ENCODE measurements at places on chromosomes 1 and 21.
A peak's percentile ranks its signal among the peaks of the same experiment; 100 is the strongest.

DNA sequence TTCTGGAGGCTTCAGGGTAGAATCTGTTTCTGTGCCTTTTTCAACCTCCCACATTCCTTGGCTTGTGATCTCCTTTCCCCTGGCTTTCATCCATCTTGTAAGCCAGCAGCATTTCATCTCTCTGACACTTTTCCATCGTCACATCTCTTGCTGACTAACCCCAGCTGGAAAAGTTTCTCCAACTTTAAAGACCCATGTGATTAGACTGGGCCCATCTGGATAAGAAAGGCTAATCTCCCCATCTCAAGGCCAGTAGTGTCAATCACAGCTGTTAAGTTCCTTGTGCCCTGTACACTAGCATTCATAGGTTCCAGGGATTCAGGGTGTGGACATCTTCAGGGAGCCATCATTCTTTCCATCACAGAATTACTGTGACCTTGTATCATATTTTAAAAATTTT lies 452.1 kb downstream of the TTLL7 start:
- DNase-seq, result no peak

- DNase-seq, result no peak
These were observed 360.2 kb downstream of the DISC1 start for GRCh38 chr1:231986631-231987336.

DNA sequence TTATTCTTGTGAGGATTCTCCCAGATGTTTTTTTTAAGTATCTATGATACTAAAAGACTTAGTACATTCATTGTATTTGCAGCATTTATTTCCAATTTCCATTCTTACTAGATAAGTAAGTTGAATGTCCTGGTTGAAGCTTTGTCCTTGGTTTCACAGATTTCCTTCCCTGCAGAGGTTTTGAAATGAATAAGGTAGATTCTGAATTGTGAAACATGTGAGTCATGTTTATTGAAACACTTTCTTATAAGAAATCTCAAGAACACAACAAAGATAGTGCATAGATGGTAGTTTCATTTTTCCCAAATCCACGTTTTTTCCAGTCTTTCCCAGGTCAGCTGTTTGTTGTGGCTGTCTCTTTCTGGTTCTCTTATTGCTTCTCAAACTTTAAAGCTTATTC lies 24.8 kb downstream of the GABPA start:
- no peak for DNase-seq

GRCh38 chr1:234841710-234842231 lies 231.8 kb upstream of the IRF2BP2 start:
- peak; percentile 12 for DNase-seq

GRCh38 chr1:230728710-230729392 lies 14.9 kb upstream of the AGT start:
- DNase-seq, result no peak

DNA sequence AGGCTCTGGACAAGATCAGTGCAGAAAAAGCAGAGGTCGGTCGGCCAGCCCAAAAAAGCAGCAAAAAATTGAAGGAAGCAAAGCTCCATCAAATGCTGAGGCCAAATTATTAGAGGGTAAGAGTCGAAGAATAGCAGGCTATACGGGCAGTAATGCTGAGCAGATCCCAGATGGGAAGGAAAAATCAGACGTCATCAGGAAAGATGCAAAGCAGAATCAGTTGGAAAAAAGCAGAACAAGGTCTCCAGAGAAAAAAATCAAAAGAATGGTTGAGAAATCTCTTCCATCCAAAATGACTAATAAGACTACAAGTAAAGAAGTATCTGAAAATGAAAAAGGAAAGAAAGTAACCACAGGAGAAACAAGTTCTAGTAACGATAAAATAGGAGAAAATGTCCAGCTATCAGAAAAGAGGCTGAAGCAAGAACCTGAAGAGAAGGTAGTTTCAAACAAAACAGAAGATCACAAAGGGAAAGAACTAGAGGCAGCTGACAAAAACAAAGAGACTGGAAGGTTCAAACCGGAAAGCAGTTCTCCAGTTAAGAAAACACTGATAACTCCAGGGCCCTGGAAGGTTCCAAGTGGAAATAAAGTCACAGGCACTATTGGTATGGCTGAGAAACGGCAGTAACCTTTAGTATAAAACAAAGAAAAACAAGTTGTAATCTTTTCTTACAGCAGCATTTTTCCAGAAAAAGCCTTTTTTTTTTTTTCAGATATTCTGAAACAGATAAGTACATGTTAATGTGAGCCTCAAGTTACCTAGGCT lies 75.7 kb downstream of the PHTF1 start:
- no peak for DNase-seq

DNA sequence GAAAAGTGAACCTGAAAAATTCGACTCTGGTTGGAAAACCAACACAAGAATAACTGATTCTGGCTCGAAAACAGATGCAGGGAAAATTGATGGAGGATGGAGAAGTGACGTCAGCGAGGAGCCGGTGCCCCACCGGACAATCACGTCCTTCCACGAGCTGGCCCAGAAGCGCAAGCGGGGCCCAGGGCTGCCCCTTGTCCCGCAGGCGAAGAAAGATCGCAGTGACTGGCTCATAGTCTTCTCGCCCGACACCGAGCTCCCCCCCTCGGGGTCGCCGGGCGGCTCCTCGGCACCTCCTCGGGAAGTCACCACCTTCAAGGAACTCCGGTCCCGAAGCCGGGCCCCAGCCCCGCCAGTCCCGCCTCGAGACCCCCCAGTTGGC lies 1.9 kb downstream of the RUSC1 start:
- no peak for DNase-seq

DNA sequence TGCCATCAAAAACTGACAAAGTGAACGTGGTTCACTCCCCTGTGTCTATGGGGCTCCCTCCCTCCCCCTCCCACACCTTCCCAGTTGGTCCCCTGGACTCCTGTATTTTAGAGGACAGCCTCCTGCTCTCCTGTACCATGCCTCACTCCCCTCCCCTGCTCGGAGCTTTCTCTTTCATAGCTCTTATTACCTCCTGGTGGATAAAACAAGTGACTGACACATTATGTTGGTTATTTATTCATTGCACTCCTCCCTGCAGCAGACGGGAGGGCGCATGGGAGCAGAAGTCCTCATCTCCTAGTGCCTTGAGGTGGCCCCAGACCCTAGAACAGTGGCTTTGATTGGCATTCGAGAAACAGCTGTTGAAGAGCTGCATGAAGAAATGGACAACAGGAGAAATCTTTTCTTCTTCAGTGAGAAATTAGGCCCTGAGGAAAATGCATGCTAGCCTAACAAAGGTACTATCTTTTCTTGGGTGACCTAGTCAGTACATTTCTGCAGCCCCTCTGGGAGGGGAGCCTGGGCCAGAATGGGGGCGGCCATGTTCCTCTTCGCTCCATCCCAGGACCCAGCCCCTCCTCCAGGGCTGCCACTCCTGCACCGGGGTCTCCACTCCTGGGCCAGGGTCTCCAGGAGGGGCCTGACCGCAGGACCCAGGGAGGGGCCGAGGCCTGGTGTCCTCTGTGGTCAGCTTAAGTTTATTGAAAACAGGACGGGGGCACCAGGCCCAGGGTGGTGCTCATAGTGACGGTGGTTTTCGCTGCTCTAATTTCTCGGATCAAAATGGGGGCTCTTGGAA lies 1.2 kb upstream of the TFF1 start:
- no peak for DNase-seq

DNA sequence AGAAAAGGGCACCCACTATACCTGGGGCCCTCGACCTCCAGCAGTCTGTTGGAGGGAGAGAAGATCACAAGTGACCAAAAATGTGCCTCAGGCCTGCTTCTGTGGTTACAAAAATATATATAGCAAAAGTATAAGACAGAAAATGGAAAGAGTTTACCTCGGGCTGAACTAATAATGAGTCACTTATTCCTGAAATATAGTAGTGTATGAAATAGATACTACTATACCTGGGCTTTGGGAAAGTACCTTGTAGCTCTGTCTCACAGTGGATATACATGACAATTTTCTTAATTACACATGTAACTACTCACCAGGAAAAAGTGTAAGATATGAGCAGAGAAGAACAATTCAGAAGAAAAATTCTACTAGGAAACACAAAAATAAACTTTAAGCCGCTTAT lies 7.3 kb upstream of the APCS start:
- DNase-seq, result no peak

DNA sequence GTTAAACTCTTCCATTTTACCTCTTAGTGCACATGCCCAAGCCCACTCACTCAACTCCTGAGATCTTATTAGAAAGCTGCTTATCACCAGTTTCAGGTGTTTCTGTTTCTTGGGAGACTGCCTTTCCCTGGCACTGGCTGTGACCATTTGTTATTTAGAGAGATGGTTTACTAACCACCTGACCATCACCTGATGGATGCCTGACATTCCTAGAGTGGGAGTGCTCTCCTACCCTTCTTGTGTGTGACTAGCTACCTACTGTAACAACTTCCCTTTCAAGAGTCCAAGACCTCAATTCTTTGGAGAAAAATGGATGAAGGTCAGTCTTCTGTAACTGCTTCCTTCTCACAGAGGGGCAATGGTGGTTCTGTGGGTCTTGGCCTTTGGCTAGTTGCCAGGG lies 755.2 kb upstream of the ADAMTS5 start:
- no peak for DNase-seq

DNA sequence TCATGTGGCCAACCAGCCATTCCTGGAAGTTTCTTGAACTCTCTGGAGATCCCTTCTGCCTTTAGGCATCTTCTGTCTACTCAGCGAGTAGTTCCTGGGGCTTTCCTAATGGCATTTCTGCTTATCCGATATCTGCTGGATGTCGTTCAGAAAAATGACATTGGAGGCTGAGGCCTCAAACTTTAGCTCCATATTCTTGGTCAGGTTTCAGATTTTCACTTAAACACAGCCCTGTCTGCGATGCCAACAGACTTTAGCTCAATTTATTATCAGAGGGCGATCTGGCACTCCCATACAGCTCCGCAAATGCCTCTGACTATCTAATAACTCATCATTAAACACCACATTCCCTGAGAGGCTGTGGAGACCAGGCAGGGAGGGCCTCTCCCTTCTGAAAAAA lies 46.3 kb upstream of the ETS2 start:
- DNase-seq, result no peak

DNA sequence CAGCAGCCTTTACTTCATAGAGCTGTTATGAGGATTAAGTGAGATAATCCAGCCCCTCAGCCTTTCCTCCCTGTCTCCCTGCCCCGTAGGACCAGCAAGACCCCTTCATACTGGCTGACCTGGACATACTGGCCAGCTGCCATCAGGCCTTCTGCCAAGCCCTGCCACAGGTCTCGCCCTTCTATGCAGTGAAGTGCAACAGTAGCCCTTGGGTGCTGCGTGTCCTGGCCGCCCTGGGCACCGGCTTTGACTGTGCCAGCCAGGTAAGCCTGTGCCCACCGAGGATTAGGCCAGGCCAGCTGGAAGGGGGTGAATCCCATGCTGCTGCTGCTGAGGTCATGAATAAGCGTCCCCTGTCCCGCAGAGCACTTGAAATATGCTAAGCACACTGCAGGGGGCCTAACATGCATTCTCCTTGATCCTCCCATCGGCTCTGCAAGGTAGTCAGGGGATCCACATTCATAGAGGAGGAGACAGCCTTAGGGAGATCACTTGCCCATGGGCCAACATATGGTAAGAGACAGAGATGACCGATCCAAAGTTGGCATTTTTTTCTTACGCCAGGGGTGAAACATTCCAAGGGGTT lies 73.3 kb upstream of the TINAGL1 start:
- DNase-seq, result no peak

- no peak for DNase-seq
These were observed 170.0 kb downstream of the LTN1 start for GRCh38 chr21:28822486-28823335.

DNA sequence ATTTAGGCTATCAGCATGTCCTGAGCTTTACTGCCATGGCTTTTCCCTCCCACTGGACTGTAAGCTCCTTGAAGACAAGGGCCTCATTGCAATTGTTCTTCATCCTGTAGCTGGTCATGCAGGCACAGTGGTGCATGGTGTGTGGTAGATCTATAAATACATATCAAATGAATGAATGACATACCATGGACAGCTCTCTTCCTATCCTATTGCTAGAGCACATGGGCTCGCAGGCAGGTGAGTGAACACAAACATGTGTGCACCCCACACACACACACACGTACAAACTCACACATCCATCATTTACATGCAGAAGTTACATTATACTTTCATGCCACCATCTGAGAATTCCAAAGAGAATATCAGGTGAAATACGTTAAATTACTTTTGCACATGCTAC lies 172.9 kb upstream of the RUNX1 start:
- no peak for DNase-seq

DNA sequence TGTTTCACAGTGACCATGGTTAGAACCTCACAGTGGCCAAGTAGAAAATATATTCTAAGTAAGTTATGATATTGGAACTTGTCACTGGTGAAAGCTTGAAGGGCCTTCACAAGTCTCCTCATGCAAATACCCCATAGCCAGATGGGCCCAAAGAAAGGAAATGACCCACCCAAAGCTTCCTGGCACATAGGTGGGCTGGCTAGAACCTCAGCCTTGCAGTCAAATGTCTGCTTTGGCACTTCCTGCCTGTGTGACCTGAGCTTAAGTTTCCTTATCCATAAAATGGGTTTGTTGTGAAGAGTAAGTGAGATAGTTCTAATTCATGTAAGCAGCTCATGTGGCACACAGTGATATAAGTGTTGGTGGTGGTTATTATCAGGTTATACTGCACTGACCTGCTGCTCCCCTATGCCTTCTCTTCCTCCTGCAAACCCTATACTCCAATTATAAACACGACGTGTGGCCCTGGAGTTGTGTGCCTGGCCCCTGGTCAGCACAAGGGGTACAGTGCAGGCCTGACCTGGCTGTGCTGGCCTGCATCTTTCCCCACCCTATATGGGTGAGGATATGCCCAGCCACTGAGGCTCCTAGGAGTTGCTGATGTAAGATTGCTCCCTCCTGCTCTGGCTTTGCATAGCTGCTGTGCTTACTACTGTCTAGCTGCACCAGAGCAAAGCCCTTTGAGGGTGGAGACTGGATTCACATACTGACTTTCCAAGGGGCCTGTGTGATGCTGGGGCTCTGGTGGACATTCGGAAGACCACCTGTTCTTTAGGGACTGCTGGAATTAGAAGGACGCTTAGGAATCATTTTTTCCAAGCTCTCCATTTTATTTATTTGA lies 4.7 kb upstream of the SLFNL1 start:
- no peak for DNase-seq

DNA sequence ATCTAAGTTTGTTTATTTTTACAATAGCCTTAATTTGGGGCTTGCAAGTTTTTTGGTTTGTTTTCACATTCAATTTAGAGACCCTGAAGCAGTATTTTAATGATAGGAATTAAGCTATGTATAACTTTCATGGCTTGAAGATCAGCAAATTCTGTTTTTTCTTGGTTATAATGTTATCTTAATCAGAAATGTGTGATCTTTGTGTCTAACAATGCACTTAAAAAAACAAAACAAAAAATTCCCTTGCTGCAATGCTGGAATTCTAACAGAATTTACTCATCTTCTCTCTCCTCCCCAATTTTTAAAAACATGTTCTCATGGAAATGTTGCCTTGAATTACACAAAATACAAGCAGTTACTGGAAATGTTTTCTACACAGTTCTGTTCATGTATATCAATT lies 113.1 kb downstream of the OLFML2B start:
- no peak for DNase-seq

- no peak for DNase-seq
These were observed 229.7 kb upstream of the CACYBP start for GRCh38 chr1:174769961-174770549.

DNA sequence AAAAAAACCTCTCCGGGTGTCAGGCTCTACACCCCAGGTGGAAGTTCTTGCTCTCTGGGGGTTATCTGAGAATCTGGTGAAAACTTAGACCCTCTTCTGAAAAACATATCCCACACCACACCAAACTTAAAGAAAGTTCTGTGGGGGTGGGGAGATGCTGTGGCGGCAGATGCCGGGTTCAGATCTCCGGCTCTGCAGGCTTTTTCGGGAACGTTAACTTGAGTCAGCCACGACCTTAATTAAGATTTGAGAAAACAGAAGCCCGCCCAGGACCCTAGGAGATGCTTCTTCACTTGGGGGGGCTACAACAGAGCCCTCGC lies 2.3 kb downstream of the RCC2 start:
- DNase-seq, result no peak

All from NK-92 treated with Interleukin-12 subunit alpha and Interleukin-12 subunit beta, amount 100 ng/mL, for 24 hours (cell line).